Activated T-helper 1 cell treated with anti-CD3 and anti-CD28 coated beads, Interleukin-12 subunit alpha, Interleukin-12 subunit beta, Interleukin-2, Interleukin-4 antibody, amounts not matched to agents 30 ng/mL and 10 ng/mL and 1 ng/mL, durations not matched to agents 14 hours and 24 hours and 36 hours (primary cell): ENCODE measurements at places on chromosomes 11 and 22. TPM values are rescaled to one million over a fixed set of nuclear protein-coding genes. Genes with fewer than 3 reads are reported as not detected.

The SLC22A8 gene
- total RNA-seq = not detected in 2 replicates

The TENM4 gene
- total RNA-seq = 0.03 TPM in 1 of 2 replicates, not detected in the other

The HEPN1 gene
- not detected in 2 replicates for total RNA-seq

GRCh38 chr11:6926208-6927029 is at the start of gene ZNF215:
Gene ZNF215, plus strand, starts transcription at chr11:6926426. Its CDS starts 5,847 bp downstream, at chr11:6932273.
- DNase-seq = peak; percentile 33

GRCh38 chr11:2265854-2266585 is 4.4 kb downstream of the ASCL2 start:
- no peak for DNase-seq

DNA sequence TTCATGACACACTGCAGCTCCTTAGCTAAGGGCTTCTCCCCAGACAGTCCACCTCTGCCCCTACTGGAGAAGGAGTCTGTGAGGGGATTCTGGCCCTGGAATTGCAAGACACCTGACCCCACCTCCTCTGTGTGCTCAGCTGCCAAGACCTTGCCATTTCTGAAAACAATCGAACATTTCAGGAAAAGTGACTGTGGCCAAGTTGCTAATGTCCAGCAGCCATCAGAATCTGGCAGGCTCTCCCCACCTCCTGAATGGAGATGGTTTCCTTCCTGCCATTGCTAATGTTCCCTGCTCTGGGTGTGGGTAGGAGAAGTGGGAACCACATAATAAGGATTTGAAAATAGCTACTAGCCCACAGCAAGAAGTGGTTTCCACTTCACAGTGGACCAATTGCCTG is 127.2 kb upstream of the ALX4 start:
- DNase-seq = no peak

GRCh38 chr22:23897320-23897719 is 3.1 kb downstream of the MIF start:
- no peak for DNase-seq
